ENCODE measurements at places on chromosomes 2 and 18.

GRCh38 chr2:129883121-129883520 is 96.3 kb upstream of the RAB6C start:
- DNase-seq: no peak

- no peak for DNase-seq
Observed at GRCh38 chr2:169038338-169038757, 7.2 kb upstream of the ABCB11 start.

DNA sequence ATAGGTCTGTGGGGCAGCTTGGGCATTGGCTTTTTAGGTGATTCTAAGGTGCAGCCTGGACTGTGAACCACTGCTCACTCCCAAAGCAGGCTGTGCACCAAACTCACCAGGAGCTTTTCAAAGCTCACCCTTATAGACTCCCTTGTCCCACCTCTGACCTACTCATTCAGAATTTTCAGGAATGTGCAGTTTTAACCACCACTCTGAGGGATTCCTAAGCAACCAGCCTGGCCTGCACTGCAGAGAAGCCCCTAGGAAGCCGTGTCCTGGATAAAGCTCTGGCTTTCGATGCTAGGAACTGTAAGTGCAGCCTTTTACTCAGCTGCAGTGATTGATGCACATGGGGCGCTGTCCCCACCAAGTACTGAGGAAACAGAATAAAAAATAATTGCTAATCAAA is 33.0 kb downstream of the MRO start:
- DNase-seq: no peak

DNA sequence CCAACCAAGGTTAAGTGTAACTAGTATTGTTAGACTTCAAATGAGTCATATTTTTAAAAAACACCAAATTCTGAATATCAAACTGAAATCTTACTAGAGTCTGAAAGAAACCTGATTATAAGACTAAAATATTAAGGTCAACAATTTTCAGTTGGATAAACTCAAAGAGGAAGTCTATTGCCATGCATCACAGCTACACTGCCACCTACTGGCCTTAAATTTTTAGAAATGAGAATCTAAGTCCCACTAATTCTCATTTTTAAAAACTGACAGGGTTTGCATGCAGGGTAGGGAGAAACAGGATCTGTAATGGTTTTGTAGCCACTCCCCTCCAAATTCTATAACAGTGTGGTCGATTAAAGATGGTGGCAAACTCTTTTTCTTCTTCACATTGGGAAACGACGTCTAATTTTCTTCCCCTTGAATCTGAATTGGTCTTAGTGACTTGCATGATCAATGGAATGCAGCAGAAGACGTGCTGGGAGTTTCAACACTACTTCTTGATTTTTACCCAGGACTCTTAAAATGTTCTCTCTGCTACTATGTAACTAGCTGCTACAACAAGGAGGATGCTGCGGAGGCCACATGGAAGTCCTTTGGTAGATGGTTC is 176.1 kb upstream of the SESTD1 start:
- peak; percentile 6 for DNase-seq

- no peak for DNase-seq
Observed at GRCh38 chr2:123540291-123540690, 484.8 kb upstream of the CNTNAP5 start.

GRCh38 chr2:43539436-43539835 is 56.4 kb downstream of the THADA start:
- no peak for DNase-seq

- DNase-seq: no peak
Observed at GRCh38 chr2:196380098-196380497, 208.7 kb upstream of the STK17B start.

GRCh38 chr18:23916338-23916737 is 98.2 kb upstream of the TTC39C start:
- DNase-seq: no peak

GRCh38 chr2:182818501-182818900 is 47.9 kb downstream of the FRZB start:
- no peak for DNase-seq

GRCh38 chr2:19250906-19251305 is 107.5 kb downstream of the OSR1 start:
- no peak for DNase-seq

- DNase-seq: no peak
Observed at GRCh38 chr18:23504720-23505119, 1.4 kb downstream of the RMC1 start.

- no peak for DNase-seq
Observed at GRCh38 chr18:74194691-74195090, 46.4 kb downstream of the TIMM21 start.

GRCh38 chr2:152062125-152063091 is 36.4 kb downstream of the CACNB4 start:
- DNase-seq: no peak

GRCh38 chr2:119943058-119943457 is 69.8 kb upstream of the EPB41L5 start:
- no peak for DNase-seq

DNA sequence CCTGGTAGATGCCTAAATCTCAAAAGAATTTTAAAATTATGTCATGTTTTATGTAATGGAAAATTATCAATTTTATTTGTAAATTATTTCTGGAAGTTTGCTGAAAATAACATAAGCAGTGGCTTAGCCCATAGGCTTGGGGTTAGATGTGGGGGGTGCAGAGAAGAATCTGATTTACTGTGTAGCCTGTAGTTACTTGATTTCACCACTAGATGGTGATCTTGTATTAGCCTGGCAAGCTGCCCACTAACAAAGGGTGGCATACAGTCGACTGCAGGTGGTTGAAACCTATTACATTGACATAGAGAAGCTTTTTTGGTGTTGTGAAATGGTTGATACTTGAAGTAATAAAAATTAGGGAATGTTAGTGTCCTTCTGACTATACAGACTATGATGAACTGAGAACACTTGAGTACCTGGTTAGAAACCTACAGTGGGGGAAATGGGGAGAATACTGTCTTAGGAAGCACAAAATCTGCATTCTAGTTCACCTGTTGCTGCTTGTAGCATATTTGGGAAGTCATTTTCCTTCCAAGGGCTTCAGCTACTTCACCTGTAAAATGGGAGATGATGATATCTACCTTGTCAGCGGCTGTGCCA is 191.0 kb upstream of the LHCGR start:
- DNase-seq: peak; percentile 60

DNA sequence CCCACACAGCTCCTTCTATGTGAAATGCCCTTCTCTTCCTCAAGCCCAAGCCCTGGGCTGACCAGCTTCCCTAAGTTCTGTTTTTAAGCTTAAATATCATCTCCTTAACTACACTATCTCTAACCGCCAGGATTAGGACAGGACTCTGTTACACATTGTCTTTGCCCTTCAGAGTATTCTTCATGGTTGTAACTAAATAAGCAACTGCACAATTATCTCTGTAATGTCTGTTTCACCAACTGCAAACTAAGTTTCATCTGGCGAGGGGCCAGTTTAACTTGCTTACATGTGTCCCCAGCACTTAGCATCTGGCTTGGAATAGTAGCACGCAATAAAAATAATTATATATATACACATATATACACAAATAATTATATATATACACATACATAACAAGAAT is 1.1 kb upstream of the ERMN start:
- no peak for DNase-seq

GRCh38 chr2:216015722-216016464 is 2.5 kb upstream of the MREG start:
- DNase-seq: no peak

GRCh38 chr2:240501531-240501991 is 56.2 kb downstream of the ANKMY1 start:
- DNase-seq: no peak

GRCh38 chr2:65040400-65041261 is 15.6 kb upstream of the CEP68 start:
- DNase-seq: peak; percentile 77

GRCh38 chr2:73451263-73451972 is 65.8 kb downstream of the ALMS1 start:
- DNase-seq: no peak

DNA sequence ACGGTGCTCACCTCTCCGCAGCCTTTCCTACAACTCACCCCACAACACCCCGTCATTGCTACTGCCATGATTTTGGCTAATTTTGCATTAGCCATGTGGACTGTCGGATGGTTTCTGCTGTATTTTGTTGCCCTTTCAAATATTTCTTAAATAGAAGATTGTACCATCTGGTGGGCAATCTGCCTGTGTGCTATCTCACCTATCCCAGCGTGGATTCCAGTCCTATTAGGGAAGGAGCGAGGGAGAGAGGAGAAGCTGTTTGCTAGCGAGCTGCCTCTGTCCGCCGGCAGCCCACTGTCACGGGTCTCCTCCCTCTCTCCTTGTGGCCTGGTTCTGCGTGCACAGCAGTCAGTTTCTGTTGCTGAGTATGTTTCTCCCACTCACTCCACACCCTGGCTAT is 336.2 kb downstream of the TXNL1 start:
- no peak for DNase-seq

GRCh38 chr2:20917287-20917660 is 94.4 kb upstream of the LDAH start:
- DNase-seq: no peak

GRCh38 chr18:11167778-11168177 is 18.4 kb upstream of the PIEZO2 start:
- DNase-seq: no peak

DNA sequence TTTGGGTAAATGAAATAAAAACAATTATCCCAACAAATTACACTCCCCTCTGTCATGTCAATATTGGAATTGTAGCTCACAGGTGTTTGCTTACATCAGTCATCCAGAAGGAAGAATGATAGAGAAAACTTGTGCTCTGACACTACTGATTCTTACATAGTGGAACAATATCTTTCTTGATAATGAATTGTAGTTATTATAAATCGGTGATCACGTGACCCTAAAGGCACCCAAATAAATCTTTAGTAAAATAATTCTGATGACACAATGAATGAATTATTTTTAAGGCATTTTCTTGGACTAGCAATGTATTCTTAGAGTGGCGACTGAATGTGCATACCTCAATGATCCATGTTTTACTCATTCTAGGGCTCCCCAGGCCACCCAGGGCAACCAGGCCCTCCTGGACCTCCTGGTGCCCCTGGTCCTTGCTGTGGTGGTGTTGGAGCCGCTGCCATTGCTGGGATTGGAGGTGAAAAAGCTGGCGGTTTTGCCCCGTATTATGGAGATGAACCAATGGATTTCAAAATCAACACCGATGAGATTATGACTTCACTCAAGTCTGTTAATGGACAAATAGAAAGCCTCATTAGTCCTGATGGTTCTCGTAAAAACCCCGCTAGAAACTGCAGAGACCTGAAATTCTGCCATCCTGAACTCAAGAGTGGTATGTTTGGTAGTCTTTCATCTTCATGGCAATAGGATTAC is 34.5 kb downstream of the COL3A1 start:
- DNase-seq: no peak

DNA sequence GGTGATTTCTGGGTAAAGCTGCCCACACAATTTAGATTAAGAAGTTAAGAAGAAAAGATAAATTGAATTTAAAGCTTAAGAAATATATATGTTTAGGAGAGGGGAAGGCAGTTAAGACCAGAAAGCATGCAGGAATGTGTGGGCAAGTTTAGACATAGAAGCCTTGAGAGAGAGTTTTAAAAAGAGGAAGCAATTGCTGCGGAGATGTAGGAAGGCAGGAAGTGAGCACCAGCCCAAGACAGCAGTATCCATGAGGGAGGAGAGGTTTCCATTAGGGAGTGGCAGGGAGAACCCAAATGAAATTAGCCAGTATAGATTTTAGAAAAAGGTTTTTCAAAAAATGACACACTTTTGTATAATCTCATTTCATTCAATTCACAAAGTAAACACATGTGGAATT is 24.3 kb downstream of the DSC2 start:
- DNase-seq: no peak

DNA sequence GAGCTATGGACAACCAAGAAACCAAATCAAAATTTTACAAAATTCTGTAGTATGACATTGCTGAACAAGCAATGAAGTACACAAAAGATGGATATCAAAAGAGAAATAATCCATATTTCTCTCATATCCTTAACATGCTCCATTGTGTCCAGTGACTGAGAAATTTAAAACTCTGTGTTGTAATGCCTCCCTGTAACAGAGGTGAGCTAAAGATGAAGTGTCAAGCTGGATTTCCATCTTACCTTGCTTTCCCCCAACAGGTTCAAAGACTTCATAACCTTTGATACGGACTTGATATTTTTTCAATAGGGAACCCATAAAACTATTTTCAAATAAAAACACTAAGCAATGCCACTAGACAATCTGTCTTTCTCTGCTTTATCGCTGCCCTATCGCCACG is 95.7 kb upstream of the SERTAD2 start:
- no peak for DNase-seq

DNA sequence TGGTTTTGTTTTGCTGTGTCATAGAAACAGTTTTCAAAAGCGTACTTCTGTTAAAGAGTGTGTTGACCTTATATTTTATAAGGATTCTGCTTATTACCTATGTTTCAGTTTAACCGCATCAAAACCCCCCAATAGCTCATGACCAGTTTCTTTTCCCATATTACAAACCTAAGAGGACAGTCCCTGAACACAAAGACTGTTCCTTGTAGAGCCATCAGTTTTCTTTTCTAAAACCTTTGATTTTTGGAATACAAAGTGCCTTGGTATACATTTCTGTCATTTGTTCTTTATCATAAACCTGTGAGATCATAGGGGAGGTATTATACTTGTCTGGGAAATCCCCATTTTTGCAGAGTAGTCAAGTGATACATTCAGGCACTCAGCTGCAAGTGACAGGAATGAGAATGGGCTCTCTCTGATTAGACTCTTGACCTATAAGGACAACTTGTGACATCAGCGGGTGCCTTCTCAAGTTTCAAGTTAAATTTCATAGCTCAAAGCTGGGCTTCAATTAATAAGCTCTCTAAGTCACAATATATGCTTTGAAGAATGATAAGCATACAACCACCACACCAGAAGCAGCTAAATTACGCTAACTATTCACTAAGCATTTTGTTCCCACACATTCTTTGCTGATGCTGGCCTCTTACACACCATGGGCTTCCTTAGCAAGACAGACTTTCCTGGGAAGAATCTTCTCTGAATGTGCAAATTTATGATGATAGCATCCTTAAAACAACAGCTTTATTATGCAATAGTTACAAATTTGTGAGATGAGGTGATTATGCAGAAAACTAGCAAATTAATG is 97.5 kb upstream of the CD302 start:
- no peak for DNase-seq

GRCh38 chr2:221570321-221570935 is 1.7 kb downstream of the EPHA4 start:
- no peak for DNase-seq

GRCh38 chr2:10017313-10017941 is 25.9 kb upstream of the KLF11 start:
- DNase-seq: no peak

DNA sequence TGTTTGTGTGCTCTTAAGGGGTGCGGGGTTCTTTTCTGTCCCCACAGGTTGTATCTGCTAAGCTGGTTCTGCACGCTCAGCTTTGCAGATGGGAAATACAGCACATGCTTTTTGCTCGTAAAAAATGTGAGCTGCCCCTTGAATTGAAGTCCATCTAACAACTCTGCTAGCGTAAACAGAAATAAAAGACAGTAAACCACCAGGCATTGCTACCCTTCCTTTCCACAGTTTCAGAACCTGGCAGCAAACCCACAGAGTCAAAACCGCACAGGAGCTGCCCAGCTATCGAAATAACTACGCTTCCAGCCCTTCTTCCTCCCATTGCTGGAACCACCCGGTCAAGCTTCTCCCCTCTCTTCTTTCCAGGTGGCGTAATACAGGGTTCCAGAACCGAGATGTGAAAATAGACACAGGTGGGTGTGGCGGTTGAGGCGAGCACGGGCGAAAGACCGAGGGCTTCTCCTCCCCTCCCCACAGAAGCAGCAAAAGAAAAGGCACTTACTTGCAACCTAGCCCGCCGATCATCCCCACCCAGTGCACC is 479 bp downstream of the SCN9A start:
- no peak for DNase-seq

- no peak for DNase-seq
Observed at GRCh38 chr2:98793897-98794830, 63.2 kb upstream of the MGAT4A start.

GRCh38 chr2:47592381-47592780 is 189.4 kb downstream of the MSH2 start:
- DNase-seq: no peak

Measured in SW 1271 (cell line).